ENCODE measurements at places on chromosomes 7 and 10. TPM values are rescaled to one million over a fixed set of nuclear protein-coding genes. Genes with fewer than 3 reads are reported as not detected.
A peak's percentile ranks its signal among the peaks of the same experiment; 100 is the strongest.

GRCh38 chr7:75905785-75906604 lies 9.0 kb upstream of the POR start:
- DNase-seq: no peak
- no peak overlapping the region for H3K27ac ChIP-seq
- H3K27me3 ChIP-seq: no peaks in the 10 kb centered on the region
- no peaks in the 10 kb centered on the region for H3K36me3 ChIP-seq
- H3K4me1 ChIP-seq: peaks cover 6% of the 10 kb centered on the region
- H3K4me3 ChIP-seq: no peak overlapping the region

The YWHAG gene
- 145 TPM for total RNA-seq

- no peak for DNase-seq
- peaks cover 15% of the 10 kb centered on the region for H3K36me3 ChIP-seq
- H3K27me3 ChIP-seq: no peaks in the 10 kb centered on the region
- no peak overlapping the region for H3K4me3 ChIP-seq
- H3K4me1 ChIP-seq: peaks cover 12% of the 10 kb centered on the region
Measured at GRCh38 chr7:112224186-112224585, 17.7 kb downstream of the ZNF277 start.

The SLC26A5 gene
- not detected for total RNA-seq

DNA sequence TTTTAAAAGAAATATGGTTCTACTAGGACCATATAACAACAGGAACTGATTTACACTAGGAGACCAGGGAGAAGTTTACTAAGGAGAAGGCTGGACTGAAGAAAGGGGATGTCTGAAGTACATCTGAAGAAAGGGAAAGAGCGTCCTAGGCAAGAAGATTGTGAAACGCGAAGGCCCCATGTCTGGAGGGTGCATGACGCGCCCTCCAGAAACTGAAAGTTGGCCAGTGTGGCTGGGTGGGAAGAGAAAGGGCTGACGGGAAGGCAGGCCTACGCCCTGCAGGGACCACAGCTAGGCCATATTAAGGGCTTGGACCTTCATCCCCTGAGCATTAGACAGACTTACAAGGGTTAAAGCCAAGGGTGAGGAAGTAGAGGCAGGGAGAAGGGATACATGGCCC lies 158.0 kb downstream of the TRIL start:
- no peak for DNase-seq
- H3K4me1 ChIP-seq: peaks cover 18% of the 10 kb centered on the region
- no peak overlapping the region for H3K4me3 ChIP-seq

The GALNT17 gene
- 2.7 TPM for total RNA-seq

DNA sequence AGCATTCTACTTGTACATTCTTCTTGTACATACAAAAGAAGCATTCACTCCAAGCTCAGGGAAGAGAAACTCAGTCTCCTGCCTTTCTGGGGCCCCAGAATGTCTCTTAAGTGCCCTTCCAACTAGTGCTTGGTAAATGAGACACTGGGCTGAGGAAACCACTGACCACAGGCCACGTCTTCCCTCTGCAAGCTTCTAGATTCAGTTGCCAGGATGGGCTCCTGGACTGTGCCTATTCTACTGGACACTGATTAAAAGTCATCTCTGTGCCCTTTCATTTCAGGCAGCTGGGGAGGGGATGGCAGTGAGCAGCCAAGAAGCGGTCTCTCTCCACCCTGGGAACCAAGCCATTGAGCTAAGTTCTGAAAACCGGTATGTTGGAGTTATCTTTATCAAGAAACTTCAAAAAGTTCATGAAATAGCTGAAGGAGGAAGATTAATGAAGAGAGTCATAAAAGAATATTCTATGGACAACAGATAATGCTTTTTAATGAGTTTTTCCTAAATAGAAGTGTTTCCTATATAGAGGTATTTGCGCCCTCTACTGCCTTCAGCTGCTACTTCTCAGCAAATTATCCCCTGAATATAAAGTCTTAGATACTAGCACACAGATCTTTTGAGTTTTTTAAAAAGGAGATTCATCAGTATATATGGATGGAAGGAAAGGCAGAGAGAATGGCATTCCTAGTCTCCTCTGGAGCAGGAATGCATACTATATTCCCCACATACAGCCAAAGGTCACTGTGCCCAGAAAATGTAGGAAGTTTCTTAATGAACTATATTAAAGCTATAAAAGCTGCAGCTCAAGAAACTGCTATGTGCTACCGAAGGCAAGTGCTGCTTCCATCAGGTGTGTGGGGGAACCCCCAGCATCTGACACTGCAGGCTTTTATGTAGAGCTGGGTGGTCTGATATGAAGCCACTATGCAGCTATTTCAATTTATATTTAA lies 8.4 kb upstream of the IFIT1B start:
- peaks cover 24% of the 10 kb centered on the region for H3K4me1 ChIP-seq
- H3K36me3 ChIP-seq: no peaks in the 10 kb centered on the region
- no peak for DNase-seq
- H3K27me3 ChIP-seq: no peaks in the 10 kb centered on the region
- H3K4me3 ChIP-seq: no peak overlapping the region

DNA sequence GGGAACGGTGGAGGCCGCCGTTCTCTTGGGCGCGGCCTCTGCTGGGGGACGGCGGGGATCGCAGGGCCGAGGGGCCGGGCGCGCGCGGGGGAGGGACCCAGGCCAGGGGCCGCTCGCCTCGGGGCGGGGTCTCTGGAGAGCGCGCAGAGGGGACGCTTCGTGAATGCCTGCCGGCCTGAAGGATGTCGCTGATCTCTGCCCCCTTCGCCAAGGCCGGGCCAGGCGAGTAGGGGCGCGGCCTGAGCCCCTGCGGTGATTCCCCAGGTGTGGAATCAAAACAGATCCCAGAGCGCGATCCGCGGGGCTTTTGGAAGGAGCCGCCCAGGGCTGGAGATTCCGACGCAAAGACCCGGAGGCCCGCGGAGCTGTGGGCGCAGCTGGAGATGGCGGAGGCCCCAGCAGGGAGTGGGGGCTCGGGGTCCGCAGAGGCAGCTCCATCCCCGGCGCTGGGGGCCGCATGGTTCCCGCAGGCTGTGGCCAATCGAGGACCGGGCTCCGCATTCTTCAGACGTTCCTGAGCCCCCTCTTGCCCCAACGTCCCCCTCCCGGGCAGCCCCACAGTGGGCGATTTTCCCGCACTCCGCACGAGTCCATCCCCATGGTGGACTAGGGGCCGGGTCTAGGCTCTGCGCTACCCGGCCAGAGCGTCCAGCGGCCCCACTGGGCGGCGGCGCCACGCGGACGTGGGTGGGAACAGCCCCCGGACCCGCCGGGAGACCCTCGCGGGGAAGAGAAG lies 166.0 kb downstream of the ACTR3B start:
- no peak for DNase-seq
- peak overlapping the region; percentile 64 for H3K4me3 ChIP-seq
- peaks cover 73% of the 10 kb centered on the region for H3K27me3 ChIP-seq

- H3K36me3 ChIP-seq: no peaks in the 10 kb centered on the region
- H3K4me3 ChIP-seq: peak overlapping the region; percentile 60
- peak overlapping the region; percentile 71 for H3K27ac ChIP-seq
- peaks cover 9% of the 10 kb centered on the region for H3K4me1 ChIP-seq
Measured at GRCh38 chr7:15015545-15016314, 113.2 kb upstream of the DGKB start.

- no peaks in the 10 kb centered on the region for H3K36me3 ChIP-seq
- no peaks in the 10 kb centered on the region for H3K27me3 ChIP-seq
- H3K4me3 ChIP-seq: no peak overlapping the region
- peaks cover 58% of the 10 kb centered on the region for H3K4me1 ChIP-seq
- H3K27ac ChIP-seq: peak overlapping the region; percentile 74
- DNase-seq: no peak
Measured at GRCh38 chr7:25752154-25752553, 399.8 kb upstream of the NFE2L3 start.

GRCh38 chr10:71408436-71409225 lies 11.9 kb downstream of the CDH23 start:
- no peak for DNase-seq
- no peaks in the 10 kb centered on the region for H3K4me1 ChIP-seq
- peaks cover 1% of the 10 kb centered on the region for H3K36me3 ChIP-seq
- no peak overlapping the region for H3K27ac ChIP-seq
- no peak overlapping the region for H3K4me3 ChIP-seq

GRCh38 chr7:115662676-115663075 lies 367.9 kb downstream of the TFEC start:
- H3K4me1 ChIP-seq: peaks cover 21% of the 10 kb centered on the region
- DNase-seq: no peak
- no peak overlapping the region for H3K27ac ChIP-seq
- H3K4me3 ChIP-seq: no peak overlapping the region

DNA sequence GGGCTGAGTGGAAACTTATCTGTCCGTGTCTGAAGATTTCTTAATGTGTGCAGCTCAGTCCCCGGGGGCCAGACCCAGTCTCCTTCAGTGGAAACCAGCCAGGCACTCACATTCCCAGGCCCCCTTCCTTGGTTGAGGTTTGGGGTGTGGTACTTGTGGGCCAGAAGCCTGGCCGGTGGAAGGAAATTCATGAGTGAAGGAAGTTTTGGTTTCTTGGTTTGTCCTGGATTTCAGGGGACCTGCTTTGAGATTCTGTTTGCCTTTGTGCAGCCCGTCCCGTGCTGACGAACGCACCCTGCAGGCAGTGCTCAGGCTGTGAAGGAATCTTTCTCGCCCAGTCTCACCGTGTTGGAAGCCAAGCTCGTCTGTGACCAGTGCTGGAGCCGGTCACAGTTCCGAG lies 2.9 kb downstream of the INPP5A start:
- H3K4me3 ChIP-seq: peak overlapping the region; percentile 54
- peak; percentile 16 for DNase-seq

The FANK1 gene
- total RNA-seq: 11.0 TPM

The GPR85 gene
- 1.8 TPM for total RNA-seq

The C7orf33 gene
- not detected for total RNA-seq

The GRID2IP gene
- 1.4 TPM for total RNA-seq

DNA sequence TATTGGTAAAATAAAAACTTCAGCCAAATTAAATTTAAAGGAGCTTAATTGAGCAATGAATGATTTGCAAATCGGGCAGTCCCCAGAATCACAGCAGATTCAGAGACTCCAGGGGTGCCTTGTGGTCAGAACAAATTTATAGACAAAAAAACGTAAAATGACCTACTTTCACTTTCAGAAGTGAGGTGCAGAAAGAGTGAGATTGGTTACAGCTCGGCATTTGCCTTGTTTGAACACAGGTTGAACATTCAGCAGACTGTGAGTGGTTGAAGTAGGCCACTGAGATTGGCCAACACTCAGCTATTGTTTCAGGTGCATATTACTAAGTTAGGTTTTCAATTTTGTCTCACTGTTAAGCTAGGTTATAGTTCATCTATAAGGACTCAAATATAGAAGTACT lies 153.4 kb downstream of the BICC1 start:
- no peak for DNase-seq
- H3K27ac ChIP-seq: peak overlapping the region; percentile 30
- H3K4me1 ChIP-seq: peaks cover 9% of the 10 kb centered on the region
- H3K4me3 ChIP-seq: no peak overlapping the region

DNA sequence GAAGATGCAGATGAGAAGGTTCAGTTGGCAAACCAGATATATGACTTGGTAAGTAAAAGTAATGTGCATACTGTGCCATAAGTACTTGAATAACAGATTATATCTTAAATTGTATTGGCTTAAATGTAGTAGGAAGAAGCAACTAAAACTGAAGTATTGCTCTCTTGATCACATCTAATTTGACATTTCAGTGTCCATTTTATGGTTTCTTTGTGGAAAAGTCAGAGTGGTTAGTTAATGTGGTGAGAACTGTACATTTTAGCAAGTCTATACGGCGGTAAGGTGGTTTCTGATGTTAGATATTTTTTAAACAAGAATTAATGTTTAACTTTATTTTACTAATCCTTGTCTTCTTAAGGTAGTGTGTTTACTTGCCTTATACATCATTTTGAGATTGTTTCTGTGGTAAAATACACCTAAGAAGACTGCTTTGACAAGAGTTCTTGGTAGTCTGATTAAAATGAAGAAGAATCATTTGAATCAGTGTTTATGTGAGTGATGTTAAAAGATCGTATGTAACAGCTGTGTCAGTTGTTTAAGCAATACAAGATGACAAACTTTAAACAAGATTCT lies 5.1 kb downstream of the ING3 start:
- no peak overlapping the region for H3K4me3 ChIP-seq
- no peaks in the 10 kb centered on the region for H3K27me3 ChIP-seq
- peaks cover 24% of the 10 kb centered on the region for H3K36me3 ChIP-seq
- no peak for DNase-seq

The WAPL gene
- 43.3 TPM for total RNA-seq

DNA sequence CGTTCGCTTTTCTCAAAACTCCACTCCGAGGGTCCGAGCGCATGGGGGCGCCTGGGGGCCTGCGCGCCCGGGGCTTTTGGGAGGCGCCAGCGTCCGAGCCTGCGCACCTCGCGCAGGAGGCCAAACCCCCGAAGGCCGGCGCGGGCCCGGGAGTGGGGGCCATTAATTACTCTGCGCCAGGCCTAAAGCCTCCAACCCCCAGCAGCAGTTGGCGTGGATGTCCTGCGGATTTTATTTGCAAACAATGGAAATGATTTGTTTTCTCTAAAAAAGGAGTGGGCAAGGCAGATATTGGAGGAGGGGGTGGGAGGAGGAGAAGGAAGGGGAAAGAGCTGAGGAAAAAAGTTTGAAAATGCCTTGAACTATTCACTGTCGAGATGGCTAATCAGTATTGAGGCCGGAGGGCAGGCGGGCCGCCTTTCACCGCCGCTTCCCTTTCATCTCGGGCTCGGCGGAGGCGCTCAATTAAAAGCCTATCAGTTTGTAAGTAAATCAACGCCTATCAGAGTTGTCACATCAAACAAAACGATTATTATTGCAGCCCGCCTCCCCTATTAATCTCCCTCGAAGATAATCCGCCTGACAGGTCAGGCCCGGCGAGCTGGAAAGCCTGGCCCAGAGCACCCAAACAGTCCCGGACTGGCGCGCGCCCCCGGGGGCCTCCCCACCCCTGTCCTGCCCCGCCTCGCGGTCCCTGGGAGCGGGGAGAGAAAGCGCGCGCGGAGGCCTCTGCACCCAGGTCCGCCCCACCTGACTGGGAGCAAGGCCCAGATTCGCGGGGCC lies 3.4 kb upstream of the ZNF503 start:
- no peaks in the 10 kb centered on the region for H3K36me3 ChIP-seq
- DNase-seq: peak; percentile 70
- H3K27me3 ChIP-seq: peaks cover 2% of the 10 kb centered on the region
- peaks cover 37% of the 10 kb centered on the region for H3K4me1 ChIP-seq

The ITPRID1 gene
- total RNA-seq: not detected

The TCTN3 gene
- 45.7 TPM for total RNA-seq

DNA sequence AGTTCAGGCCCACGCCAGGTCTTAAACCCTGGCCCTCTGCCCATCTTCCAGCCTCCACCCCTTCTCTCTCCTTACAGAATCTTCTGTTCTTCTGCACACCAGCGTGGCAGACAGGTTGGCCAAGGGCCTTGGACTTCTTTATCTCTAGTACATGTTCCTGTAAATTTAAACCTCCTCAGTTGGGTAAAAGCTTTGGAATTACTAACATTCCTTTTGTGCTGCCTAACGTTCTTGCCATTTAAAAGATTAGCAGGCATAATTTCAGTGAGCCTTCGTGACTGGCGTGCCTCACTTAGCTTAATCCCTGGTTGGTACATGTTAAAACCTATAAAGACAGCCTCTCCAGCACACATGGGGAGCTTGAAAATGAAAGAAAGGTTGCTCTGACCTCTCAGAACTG lies 192.2 kb downstream of the CUX1 start:
- peak overlapping the region; percentile 96 for H3K27ac ChIP-seq
- H3K4me1 ChIP-seq: peaks cover 46% of the 10 kb centered on the region
- no peak for DNase-seq
- peaks cover 5% of the 10 kb centered on the region for H3K27me3 ChIP-seq
- peaks cover 10% of the 10 kb centered on the region for H3K36me3 ChIP-seq
- no peak overlapping the region for H3K4me3 ChIP-seq

GRCh38 chr10:88901206-88901983 lies 21.4 kb downstream of the STAMBPL1 start:
- no peaks in the 10 kb centered on the region for H3K27me3 ChIP-seq
- no peak overlapping the region for H3K4me3 ChIP-seq
- DNase-seq: no peak
- no peak overlapping the region for H3K27ac ChIP-seq
- peaks cover 3% of the 10 kb centered on the region for H3K36me3 ChIP-seq

Measured in mesothelial cell of epicardium (in vitro differentiated cells).